ENCODE measurements at places on chromosomes 3 and 15.

DNA sequence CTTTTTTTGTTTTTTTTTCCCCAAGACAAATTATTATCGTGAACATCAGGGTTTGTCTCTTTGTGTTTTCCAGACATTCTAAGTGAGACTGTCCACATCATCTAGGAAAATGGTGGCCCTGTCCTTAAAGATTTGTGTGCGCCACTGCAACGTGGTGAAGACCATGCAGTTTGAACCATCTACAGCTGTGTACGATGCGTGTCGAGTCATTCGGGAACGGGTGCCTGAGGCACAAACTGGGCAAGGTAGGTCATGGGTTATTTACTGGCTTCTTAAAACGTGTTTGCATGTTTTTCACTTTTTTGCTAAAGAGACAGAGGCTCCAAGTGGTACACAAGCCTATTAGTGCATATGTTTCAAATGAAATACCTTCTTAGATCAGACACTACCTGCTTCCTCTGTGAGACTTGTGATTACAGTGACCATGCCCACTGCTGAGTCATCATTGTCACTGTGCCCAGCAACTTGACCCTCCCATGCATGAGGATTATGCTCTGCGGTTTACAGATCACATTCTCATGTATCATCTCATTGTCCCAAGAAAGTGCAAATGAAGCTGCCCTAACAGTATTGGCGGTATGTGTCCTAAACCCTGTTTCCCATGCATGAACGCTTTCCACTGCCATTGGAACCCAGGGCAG is 395.2 kb upstream of the TPM1 start:
- no peak for DNase-seq

- no peak for DNase-seq
These were observed 375.8 kb upstream of the ARPP21 start for GRCh38 chr3:35263477-35263876.

- no peak for DNase-seq
These were observed 6.3 kb downstream of the PIGZ start for GRCh38 chr3:196962108-196962929.

DNA sequence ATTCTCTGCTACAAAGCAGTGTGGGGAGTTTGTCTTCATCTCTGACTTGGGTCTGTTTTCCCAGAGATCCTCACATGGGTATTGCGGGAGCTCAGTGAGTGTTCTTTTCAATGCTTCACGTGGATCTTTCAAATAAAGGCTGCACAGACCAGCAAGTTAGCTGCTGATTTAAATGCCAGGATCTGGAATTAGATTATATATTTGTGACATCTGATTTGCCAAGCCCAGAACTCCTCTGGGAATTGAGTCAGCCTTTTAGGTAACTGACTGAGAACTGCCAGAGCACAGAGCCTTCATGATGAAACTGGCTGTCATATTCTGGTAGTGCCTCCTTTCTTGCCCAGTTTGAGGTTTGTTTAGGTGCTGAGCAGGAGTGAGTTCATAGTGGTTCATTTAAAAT is 14.7 kb downstream of the EDEM1 start:
- no peak for DNase-seq

GRCh38 chr3:49316696-49317457 is 23.0 kb downstream of the USP4 start:
- no peak for DNase-seq

DNA sequence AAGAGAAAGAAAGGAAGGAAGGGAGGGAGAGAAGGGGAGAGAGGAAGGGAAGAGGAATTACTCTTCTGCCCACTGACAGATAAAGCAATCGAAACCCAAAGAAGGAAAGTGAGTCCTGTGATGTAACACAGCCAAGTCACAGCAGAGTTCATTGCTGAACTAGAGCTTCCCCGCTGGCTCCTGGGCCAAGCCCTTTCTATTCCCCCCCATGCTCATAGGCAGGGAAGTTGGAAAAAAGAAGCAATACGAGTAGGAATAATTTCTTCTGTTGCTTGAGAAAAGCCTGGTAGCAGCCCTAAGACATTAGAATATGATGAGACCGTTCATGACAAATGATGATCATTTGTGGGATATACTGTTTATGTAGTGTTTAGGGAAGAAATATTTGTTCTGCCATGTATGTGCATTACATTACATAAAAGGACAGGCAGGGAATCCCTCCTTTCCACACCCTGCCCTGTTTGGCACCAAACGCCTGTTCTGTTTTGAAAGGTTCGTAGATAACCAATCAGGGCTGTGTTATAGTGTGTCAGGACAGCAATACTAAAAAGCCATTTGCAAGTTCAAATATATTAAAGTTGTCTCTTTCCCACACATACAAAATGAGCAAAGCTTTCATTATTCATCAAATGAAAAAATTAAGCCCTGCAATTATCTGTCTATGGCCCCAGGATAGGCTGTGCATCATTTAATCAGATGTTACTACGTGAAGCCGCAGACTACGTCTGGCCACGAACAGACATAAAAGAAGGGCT is 111.0 kb upstream of the TRPM1 start:
- no peak for DNase-seq

DNA sequence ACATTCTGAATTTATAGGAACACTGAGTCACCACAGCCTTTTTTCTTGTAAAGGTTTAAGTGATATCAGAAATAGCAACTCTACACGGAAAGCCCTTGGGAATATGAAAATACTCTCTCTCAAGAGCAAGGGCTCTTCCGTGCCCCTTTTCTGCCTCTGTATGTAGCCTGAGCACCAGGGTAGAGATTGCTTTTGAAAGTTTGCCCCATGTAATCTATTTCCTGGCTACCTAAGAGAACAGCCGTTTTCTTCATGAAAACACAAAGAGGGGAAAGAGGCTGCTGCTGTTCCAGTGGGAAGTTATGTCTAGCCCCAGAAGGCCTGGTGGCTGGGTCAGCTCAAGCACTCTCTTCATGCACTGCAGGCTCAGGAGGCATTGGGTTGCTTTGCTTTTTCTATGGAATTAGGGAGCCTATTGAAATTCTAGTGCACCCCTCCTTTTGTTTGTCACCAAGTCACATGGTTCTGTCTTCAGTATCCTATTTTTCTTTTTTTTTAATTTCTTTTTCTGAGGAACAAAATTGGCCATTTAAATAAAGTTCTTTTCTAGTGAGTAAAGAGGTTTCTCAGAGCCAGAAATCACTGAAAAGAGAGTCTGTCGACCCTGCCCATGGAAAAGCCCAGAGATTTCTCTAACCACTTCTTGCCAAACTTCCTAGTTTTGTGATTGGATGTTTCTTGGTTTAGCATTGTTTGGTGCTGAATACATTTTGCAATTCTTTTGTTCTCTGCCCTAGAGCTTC is 39.5 kb downstream of the TIGIT start:
- DNase-seq: no peak

GRCh38 chr3:73955494-73956070 is 330.8 kb upstream of the PDZRN3 start:
- no peak for DNase-seq

DNA sequence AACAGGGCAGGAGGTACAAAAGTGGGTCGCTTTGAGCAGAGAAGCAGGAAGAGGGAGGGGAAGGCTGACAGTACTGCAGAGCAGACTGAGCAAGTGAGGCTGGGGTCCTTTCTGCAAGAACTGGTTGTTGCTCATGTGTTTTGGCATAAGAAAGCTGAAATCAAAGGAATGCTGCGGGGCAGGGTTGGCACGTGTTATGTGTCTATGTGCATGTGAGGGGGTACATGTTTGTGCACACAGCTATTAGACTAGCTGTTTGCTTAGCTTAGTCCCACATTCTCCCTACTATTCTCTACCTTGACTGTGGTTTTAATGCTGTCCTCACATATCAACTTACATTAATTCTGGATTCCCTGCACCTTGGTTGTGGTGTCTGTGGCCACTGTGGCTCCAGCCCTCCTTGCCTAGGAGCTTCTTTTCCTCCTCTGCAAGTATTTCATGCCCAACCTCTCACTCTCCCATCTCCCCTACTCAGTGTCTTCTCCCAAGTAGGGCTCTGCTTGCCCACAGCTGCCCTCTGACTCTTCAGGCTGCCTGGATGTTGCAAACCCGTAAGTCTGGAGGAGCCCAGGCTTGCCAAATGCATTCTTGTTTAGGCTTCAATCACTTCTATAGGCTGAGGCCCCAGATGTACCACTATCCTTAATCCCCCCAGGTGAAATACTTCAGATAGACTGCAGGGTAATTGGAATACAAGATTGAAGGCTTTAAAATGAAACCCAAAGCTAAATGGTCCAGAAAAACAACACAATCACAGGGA is 4.8 kb downstream of the TAGLN3 start:
- DNase-seq: no peak

DNA sequence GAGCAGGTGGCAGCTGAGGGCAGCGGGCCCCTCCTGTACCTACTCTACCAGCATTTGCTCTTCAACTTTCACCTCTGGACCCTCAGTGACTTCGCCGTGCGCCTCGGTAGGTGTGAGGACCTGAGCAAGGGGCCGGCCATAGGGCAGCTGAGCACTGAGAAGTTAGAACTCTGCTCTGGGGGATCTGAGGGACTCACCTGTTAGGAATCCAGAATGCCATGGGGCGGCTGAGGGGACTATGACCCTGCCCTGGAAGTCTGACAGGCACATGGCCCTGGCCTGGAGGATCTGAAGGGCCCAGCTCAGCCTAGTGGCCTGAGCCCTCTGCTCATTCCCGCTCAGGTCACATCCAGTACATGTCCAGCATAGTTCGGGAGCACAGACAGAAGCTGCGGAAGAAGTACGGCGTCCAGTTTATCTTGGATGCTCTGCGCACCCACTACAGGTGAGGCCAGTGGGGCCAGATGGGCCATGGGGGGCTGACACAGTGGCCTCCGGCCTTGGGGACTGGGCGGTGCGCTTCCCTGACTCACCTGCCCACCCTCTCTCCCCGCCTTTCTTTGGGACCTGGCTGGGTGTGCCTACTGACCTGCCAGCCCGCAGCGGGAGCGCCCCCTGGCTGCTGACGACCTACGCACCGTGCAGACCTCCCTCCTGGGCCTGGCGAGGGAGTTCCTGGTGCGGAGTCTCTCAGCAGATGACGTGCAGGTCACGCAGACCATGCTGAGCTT is 18.8 kb downstream of the NBEAL2 start:
- no peak for DNase-seq

- no peak for DNase-seq
These were observed 154.3 kb upstream of the BHLHE40 start for GRCh38 chr3:4824926-4825325.

DNA sequence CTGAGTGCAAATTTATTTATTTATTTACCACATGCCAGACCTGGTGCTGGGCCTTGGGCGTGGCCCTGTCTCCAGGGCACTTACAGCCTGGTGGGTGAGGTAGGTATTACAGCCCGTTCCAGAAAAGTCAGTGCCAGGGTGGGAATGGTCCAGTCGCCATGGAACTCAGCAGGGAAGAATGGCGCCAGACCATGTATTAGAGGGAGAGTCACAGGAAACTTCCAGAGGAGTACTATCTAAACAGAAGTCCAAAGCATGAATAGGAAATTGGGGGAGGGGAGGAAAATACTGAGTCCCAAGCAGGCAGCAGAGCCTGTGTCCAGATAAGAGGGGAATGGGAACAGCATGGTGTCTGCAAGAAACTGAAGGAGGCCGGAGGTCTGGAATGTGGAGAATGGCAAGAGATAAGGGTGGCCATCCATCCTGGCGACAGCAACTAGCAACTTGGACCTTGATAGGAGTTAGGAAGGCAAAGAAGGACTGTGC is 27.0 kb downstream of the SH3BP5 start:
- no peak for DNase-seq

- no peak for DNase-seq
These were observed 48.9 kb downstream of the SSUH2 start for GRCh38 chr3:8595695-8596115.

- no peak for DNase-seq
These were observed 22.1 kb upstream of the SYNM start for GRCh38 chr15:99082798-99083197.

GRCh38 chr15:101675796-101676582 is 23.8 kb upstream of the TM2D3 start:
- no peak for DNase-seq

DNA sequence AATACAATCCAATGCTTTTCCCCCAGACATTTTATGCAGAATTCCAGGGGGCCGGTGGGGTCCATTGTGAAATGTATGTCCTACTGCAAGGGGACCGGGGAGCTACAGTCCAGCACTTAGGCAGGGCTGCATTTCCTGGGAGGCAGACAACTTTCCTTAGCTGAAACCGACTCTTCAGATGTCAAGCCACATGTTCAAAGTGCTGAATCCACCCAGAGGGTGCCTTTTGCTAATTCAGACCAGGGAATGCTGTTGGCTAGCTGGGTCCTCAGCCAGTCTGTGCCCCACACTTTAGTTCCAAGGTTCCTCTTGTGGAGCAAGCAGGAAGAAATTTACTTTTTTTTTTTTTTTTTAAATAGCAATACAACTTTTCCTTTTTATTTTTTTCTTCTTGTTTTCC is 219.5 kb upstream of the LRTM1 start:
- no peak for DNase-seq

- DNase-seq: no peak
These were observed at the start of gene ENTPD3 for GRCh38 chr3:40387001-40387894. ENTPD3 (plus strand) TSS chr3:40387184; CDS start chr3:40388058, 874 bp downstream.

DNA sequence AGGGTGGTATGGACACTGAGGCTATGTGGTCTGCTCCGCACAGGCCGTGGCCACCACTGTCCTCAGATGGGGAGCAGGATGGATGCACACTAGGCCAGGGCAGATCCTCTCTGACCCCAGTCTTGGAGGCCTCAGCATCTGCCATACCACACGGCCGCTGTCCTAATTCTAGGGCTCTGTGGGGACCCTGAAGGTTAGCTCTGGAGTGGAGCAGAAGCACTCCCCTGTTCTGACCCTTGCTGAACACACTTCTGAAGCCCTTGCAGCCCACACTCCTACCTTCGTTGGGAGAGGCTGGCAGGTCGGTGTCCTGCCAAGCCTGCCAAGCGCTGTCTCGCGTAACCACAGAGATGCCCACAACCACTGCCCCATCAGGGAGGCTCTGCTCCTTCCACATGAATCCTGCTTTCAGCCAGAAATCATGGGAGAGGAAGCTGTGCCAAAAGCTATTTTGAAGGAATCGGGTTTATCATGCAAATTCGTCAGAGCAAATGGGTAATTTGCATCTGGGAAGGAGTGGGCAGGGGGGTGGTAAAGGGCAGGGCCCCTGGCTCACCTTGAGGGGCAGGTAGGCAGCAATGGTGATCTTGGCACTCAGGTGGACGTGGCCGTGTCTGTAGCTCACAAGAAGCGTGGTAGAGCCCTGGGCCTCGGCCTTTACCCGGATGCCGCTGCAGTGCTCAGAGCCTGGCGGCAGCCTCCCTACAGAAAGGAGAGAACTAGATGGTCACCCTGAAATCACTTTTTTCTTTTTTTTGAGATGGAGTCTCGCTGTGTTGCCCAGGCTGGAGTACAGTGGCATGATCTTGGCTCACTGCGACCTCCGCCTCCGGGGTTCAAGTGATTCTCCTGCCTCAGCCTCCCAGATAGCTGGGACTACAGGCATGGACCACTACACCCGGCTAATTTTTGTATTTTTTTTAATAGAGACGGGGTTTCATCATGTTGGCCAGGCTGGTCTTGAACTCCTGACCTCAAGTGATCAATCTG is 54.4 kb downstream of the NUP210 start:
- no peak for DNase-seq

- DNase-seq: no peak
These were observed 123.2 kb upstream of the BNIP2 start for GRCh38 chr15:59812250-59812870.

GRCh38 chr3:114770874-114771273 is 376.2 kb downstream of the ZBTB20 start:
- no peak for DNase-seq
